GM12892 (cell line): ENCODE measurements at places on chromosomes 16 and 17.

- DNase-seq: no peak
Observed at GRCh38 chr16:23252310-23252709, 49.8 kb upstream of the SCNN1B start.

GRCh38 chr16:19363740-19364139 lies 53.9 kb upstream of the TMC5 start:
- DNase-seq: no peak

DNA sequence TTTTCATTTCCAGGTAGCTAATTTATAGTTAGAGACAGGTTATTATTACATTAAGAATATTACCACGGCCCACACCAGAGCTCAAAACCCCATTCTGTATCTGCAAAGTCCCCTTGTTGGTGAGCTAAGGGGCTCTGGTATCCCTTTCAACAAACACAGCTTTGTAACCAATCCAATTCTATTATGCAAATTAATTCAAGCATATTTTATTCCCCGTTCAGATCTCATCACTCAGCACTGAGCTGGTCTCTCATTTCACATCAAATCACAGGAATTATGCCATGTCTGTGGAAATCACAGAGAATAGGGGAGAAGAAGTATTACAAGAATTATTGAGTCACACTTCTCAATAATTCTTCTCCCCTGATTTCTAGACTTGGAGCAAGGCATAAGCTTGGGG lies 111.7 kb downstream of the CDH11 start:
- no peak for DNase-seq

DNA sequence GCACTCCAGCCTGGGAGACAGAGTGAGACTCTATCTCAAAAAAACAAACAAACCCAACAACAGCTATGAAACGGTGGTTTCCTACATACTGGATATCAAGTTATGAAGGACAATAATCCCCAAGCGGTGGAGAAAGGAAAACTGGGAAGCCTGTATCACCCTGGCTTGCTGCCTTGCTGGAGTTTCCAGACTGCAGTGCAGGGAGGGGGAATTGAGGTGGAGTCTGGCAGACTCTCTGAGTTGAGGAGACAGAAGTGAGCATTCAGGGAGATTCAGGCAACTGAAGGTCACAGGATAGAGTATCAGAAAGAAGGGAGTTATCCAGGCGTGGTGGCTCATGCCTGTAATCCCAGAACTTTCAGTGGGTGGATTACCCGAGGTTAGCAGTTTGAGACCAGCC lies 11.9 kb downstream of the QRICH2 start:
- no peak for DNase-seq

GRCh38 chr17:19281161-19281560 lies 44.0 kb downstream of the EPN2 start:
- no peak for DNase-seq

GRCh38 chr17:81212365-81212764 lies 10.4 kb downstream of the CEP131 start:
- DNase-seq: no peak

- no peak for DNase-seq
Observed at GRCh38 chr17:51251010-51251409, 8.8 kb downstream of the MBTD1 start.

DNA sequence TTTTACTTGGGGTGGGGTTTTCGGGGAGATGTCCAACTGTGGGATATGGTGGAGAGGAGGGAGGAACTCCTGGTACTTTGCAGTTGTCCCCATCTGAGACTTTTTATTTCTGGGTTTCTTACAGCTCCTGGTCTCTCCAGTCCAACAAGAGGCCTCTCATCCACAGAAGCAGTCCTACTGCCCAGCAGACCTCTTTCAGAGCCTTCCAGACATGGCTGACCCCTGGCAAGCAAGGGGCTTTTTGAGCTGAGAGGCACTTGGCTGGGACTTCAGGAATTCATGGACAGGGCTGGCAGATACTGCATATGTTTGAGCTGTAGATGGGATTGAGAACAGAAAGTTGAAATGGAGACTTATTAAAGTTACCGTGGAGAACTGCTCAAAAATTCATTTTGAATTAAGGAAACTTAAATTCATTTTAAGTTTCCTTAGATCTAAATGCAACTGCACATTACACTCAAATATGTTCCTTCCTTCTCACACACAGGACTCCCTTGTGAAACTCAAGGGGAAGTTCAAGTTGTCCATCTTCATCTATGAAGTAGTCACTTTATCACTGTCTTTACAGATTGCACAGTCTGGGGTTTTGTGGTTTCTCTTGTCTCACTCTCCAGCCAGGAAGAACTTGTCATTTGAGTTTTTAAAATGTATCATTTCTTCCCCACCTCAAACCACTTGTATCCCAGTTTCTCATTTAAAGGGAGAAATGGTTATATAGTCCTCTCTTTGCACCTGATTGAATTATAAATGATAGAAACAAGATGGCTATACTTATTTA lies 1.1 kb downstream of the LASP1NB start:
- DNase-seq: no peak

DNA sequence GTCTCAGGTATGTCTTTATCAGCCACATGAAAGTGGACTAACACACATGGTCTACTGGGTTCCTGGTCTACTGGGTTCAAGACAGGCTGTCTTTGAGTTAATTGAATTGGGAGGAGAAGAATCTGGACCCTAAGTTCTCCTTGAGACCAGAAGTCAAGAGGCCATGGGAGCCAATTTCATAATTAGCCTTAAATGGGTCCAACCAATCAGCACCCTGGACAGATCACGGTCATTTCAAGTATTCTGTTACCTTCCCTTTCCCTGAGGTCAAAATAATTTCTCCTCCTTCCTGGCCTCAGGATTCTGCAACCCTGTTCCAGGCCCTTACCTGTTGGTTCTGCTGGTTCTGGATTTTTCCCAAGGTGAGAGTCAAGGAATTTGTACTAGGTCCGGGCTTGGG lies 23.8 kb downstream of the OSBPL7 start:
- DNase-seq: no peak

GRCh38 chr16:426115-426905 lies 861 bp downstream of the RAB11FIP3 start:
- DNase-seq: no peak

- DNase-seq: no peak
Observed at GRCh38 chr17:64447526-64447925, 1.4 kb upstream of the MILR1 start.

GRCh38 chr16:3587547-3588110 lies 10.4 kb upstream of the NLRC3 start:
- DNase-seq: no peak

DNA sequence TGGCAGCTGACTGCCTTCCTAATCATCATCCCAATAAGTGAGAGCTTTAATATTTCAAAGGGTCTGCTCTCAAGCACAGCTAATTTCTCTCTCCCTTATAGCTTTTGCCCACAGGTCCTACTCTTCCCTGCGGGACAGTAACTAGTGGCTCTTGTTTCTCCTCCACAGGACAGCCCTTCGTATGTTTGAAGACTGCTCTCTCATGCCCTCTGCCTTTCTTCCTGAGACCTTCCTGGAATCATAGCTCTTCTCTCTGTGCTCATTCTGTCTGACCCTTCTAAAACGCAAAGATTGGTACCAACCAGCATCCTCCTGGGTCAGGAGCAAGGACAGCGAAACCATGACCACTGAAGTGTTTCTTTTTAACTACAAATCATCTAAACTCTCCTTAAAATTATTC lies 168.9 kb downstream of the GRIN2A start:
- no peak for DNase-seq

- DNase-seq: no peak
Observed at GRCh38 chr17:40532520-40533253, 31.3 kb upstream of the TNS4 start.

GRCh38 chr17:64343833-64344637 lies 46.6 kb downstream of the PECAM1 start:
- DNase-seq: no peak

DNA sequence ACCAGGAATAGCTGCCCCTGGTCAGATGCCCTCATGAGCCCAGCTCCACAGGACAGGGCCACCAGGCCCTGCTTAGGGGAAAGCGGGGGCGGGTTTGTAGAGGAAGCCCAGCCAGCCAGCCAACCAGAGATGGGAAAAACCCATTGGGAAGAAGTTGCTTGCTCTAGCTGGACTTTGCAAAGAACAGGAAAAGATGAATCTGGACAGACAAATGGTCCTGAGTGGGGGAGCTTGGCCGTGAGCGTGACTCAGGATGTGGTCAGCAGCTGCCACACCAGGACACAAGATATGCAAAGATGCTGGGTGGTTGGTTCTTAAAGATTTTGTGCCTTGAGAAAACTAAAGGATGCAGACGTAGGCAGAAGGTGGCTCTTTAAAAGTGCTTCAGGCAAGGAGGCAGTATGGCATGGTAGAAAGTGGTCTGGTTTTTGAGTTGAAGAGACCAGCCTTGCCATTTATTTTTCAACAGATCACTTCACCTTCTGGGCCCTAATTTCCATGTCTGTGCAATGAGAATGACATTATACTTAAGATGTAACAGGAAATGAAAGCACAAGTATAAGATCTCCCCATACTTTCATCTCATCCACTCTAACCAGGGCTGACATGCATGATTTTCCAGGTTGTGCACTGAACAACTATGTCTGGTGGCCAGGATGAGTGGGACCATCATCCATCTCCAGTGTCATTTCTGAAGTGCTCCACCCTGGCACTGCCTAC lies 27.8 kb upstream of the HEATR6 start:
- DNase-seq: no peak

DNA sequence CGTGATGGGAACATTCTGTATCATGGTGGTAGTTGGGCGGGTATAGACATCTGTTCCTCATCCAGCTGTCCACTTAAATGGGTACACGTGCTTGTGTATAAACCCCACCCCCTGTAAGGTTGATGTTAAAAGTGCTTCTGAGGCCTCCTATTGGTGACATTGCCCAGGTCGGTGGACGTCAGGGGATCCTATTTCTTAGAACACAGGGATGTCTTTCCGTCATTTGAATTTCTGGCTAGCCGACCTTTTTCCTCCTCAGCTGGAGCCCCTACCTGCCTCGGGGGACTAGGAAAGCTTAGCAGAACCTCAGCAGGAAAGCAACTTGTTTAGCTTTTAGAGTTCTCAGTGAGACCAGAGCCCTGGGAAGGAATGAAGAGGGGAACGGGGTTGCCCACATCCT lies 16.6 kb upstream of the CRISPLD2 start:
- no peak for DNase-seq
